ENCODE measurements at places on chromosomes 5 and 9. TPM values are rescaled to one million over a fixed set of nuclear protein-coding genes. Genes with fewer than 3 reads are reported as not detected.

The DDX4 gene
- total RNA-seq = not detected

The ARHGEF37 gene
- 3.0 TPM for total RNA-seq

The CDX1 gene
- total RNA-seq = not detected

The TCF7 gene
- total RNA-seq = 0.92 TPM

The ZBTB5 gene
- 19.6 TPM for total RNA-seq

The FREM1 gene
- 3.5 TPM for total RNA-seq

The LRRC19 gene
- total RNA-seq = not detected

The NRG2 gene
- 5.1 TPM for total RNA-seq

The INSL4 gene
- total RNA-seq = not detected

The HIGD2A gene
- total RNA-seq = 43.4 TPM

The IRX4 gene
- total RNA-seq = not detected

The MEGF10 gene
- total RNA-seq = 29.1 TPM

The MEIKIN gene
- 0.46 TPM for total RNA-seq

The ODF2 gene
- total RNA-seq = 25.1 TPM

The PCDHB2 gene
- total RNA-seq = 12.7 TPM

The ANKRD18A gene
- total RNA-seq = 11.3 TPM

The ZFP37 gene
- total RNA-seq = 17.5 TPM

The EIF4E1B gene
- 0.46 TPM for total RNA-seq

The SGCD gene
- 12.5 TPM for total RNA-seq

The PCDHGB4 gene
- 14.8 TPM for total RNA-seq

The OR13D1 gene
- not detected for total RNA-seq

The DRD1 gene
- 27.0 TPM for total RNA-seq

The STK32A gene
- 25.4 TPM for total RNA-seq

The IRF1 gene
- total RNA-seq = 3.2 TPM

The GAPVD1 gene
- total RNA-seq = 79.8 TPM

The LRRC70 gene
- total RNA-seq = 4.8 TPM

The KLHL9 gene
- total RNA-seq = 79.1 TPM

All from diencephalon (tissue), 1 donor.